Fibroblast of lung (primary cell): ENCODE measurements at places on chromosomes 4 and X.

DNA sequence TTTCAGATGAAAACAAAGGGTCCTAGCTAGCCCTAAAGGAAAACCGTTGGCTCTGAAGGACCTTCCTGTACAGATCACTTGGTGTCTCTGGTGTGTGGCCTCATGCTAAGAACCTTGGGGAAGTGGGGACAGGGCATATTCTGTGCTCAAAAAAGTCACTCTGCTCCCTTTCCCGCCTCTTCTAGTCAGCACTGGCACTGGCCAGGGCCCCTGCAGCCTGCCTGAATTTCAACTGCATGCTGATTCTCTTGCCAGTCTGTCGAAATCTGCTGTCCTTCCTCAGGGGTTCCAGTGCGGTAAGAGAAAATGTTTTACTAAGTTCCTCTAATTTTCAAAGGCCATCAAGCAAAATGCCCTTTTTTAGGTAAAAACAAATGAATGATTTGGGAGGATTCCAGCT is 3.4 kb downstream of the CYBB start:
- DNase-seq: no peak

DNA sequence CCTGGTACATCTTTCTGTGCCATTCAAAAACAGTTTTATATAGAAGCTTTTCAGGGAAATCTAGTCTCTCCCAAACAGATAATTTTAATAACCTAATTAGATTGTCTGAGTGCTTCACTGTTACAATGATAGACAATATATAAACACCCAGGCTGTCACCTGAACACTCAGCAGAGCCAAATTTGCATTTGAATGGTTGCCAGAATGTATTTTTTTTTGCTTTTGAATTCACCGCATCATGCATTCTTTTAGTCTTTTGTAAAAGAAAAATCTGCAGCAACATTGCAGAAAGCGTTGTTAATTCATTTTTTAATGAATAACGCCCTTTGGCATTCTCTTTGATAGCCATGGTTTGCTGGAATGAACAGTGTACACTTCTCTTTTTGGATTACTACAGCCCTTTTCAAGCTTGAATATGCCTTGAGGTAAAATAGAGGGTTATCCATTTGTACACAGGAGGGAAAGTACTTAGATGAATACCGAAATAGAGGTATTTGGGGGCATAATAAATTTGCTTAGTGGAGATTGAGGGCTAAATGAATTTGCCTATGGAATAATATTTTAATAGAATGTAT is 175.0 kb upstream of the EPHA5 start:
- peak; percentile 10 for DNase-seq

GRCh38 chr4:83556816-83557215 is 20.9 kb downstream of the GPAT3 start:
- DNase-seq: no peak

DNA sequence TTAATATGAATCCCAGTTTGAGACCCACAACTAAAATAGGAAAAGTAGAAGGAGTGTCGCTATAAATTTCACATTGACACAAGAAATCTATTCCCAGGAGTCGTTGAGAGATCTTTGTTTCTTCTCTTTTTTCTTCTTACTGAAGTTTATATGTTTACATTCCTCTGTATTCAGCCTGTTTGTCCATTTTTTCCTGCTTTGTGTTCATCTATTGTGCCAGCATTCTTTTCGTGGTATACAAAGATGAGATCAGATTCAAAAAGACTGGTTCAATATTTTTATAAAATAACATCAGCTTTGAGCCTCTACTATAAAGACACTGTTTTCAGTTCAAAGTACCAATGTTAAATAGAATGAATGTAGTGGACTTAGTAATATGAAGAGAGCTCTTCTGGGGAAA is 95.4 kb upstream of the MYOZ2 start:
- peak; percentile 36 for DNase-seq

DNA sequence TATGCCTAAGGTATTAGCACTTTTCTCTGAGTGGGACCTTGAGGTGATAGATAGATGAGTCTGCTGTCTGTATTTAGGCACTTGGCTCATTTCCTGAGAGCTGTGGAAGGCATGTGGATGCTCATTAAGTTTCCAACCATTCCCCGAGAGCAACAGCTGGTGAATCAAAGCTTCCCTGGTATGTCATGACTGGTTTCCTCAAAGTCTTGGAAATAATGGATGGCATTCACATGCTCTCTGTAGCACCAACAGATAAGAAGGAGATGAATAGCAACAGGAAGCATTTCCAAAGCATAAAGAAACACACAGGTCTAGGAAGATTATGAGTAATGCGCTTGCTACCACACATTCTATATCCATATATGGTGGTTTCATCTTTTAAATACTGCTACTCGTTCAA is 118.3 kb upstream of the ETNPPL start:
- peak; percentile 99 for DNase-seq

- DNase-seq: no peak
Measured at GRCh38 chr4:7642741-7643458, 208.2 kb upstream of the PSAPL1 start.

DNA sequence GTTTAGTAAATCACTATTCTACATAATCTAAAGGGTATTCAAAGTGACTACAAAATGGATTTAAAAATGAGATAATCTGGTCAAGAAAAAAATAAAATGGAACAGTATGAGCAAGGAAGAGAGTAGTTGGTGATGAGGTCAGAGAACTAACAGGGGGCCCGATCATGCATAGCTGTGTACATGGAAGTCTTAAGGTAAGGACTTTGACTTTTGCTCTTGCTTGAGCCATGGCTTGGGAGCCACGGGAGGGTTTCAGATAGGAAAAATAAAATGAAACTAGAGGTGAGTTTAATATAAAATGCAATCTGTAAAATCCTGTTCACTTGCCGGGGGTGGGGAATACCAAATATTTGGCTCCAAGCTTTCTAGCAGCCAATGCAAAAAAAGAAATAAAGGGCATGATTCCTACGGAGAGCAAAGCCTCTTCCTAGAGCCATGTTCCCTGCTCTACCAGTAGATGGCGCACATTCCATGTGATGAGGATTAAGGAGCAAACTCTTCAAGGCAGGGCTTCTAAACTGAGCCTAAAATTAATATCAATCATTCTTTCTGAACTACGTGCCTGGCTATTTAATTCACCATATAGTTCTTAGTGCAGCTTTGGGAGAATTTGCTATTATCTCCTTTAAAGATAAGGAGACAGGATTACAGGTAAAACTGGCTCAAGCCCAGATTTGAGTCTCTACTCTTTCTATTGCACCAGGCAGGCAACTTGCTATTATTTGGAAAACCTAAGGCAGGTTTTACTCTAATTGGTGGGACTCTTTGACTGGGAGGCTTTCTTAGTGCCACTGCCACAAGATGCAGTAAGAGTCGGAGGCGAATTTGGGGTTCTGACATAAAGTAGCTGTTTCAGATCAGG is 6.8 kb upstream of the CLCN5 start:
- peak; percentile 35 for DNase-seq

DNA sequence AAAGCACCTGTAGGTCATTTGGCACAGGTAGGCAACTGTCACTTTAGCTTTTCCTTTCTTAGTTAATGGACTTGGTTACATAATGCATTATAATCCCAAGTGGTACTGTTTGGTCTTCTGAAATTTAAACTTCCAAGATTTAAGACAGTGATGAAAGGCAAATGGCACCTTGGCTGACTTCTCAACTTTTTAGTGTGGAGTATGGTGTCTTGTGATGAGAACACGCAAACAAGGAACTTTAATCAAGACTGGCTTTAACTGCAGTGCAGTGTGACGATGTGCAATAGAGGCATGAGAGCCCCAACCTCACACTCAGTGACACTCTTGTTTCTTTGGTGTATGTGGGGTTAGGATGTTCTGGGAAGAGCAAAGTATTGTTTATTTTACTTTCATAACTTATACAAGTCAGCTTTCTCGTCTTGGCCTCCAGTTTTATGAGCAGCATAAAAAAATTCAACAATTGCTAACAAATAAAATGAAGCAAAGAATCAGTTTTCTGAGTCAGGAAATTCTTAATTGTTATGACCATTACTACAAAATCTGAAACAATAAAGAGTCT is 171.9 kb downstream of the MAD2L1 start:
- peak; percentile 40 for DNase-seq

GRCh38 chr4:177064729-177065394 is 244.8 kb upstream of the NEIL3 start:
- DNase-seq: no peak

DNA sequence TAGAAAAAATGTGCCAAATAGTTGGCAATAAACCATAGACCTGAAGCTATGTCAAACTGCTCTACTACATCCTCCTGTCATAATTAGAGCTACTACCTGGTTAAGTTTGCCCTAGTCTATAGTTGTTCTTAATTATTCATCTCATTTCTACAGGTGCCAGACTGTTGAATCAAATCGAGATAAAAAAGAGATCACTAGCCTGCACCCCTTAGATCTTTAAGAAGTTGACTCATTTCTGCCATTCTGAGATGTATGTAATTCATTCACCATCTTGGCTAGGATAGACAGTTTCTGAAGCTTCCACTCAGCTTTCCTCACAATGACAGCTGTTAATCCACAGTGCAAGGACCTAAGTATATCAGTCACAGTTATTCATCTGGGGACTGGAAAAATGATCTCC is 452.1 kb upstream of the BOD1L1 start:
- no peak for DNase-seq

- no peak for DNase-seq
Measured at GRCh38 chrX:129512409-129512808, 10.9 kb downstream of the SMARCA1 start.

GRCh38 chrX:39822133-39822748 is 275.5 kb downstream of the BCOR start:
- no peak for DNase-seq

DNA sequence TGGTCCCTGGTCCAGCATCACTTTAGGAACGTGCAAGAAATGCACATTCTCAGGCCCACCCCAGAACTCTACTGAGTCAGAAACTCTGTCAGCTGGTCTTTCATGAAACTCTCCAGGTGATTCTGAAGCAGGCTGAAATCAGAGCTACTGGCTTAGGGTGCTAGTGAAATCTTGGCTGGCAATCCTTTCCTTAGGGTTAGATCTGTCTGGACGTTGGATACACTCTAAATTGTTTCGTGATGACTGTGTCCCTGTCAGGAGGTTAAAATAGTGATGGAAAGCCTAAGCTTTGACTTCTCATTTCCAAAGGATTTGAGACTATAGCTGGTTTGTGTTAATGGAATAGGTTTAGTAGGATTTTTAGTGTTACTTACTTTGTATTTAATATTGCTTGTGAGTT is 99.1 kb downstream of the ARHGAP10 start:
- DNase-seq: peak; percentile 74

- peak; percentile 73 for DNase-seq
Measured at GRCh38 chrX:40245488-40246071, 147.8 kb upstream of the BCOR start.

DNA sequence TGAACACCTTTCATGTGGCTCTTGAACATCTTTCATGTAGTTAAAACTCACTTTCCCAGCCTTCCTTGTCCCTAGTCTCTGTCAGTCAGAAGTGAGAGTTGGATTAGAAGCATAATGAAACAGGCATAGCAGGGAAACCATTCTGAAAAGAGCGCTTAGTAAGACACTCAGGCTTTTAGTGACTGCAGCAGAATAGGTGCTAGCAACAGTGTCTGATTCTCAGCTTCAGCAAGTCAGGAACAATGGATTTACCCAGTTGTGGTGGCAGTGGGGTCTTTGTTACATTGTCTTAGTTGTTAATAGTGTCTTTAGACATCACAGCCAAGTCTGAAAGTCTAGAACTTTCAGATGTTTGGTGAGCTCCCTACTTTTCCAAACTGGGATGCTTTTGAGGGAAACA is 177.1 kb upstream of the PCDH7 start:
- DNase-seq: no peak

GRCh38 chrX:367866-368265 is 18.8 kb downstream of the PPP2R3B start:
- no peak for DNase-seq

DNA sequence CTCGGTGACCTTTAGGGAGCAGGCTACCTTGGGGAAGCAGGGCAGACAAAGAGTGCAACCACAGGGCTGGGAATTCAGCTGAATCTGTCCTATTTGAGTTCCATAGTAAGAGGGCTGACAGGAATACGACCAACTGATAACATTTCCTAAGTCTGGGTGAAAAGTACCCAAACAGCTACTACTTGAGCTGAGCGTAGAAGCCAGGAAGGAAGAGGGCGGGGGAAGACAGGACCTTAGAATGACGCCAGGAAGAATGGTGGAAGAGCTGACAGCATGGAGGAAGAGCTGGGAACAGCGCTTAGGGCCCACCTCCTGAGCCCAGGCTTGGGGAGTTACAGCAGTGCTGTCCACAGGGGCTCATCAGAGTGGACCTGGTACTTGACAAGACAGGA is 14.4 kb downstream of the MECP2 start:
- DNase-seq: no peak

DNA sequence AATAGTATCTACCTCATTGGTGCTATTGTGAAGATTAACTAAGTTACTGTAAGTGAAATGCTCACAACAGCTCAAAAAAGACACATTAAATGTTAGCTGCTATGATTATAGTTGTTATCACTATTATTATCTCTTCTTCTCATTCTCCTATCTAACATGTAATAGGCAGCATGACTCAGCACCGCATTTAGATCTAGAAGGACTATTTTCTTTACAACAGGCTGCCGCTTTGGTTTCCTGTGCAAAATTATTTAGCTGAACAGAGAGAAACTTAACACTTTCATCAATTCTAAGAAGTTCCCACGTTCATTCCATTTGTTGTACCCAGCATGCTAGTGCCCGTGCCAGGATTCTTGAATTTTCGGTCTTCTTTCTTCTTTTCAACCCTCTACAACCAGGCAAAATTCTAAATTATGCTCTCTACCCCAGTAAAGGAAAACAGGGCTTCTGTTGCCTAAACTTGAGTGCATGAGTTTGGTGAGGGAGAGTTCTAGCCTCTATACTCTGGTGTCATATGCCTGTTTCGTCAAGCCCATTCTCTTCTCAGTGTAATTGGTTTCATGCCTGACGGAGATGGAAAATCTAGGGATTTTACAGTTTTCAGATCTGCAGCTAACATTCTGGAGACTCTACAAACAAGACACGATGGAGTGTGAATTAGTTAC is 378.9 kb downstream of the PPP1R2C start:
- DNase-seq: no peak

- DNase-seq: peak; percentile 57
Measured at GRCh38 chr4:94457692-94458106, 6.0 kb downstream of the PDLIM5 start.

GRCh38 chr4:38306482-38307071 is 346.4 kb downstream of the PTTG2 start:
- DNase-seq: no peak

DNA sequence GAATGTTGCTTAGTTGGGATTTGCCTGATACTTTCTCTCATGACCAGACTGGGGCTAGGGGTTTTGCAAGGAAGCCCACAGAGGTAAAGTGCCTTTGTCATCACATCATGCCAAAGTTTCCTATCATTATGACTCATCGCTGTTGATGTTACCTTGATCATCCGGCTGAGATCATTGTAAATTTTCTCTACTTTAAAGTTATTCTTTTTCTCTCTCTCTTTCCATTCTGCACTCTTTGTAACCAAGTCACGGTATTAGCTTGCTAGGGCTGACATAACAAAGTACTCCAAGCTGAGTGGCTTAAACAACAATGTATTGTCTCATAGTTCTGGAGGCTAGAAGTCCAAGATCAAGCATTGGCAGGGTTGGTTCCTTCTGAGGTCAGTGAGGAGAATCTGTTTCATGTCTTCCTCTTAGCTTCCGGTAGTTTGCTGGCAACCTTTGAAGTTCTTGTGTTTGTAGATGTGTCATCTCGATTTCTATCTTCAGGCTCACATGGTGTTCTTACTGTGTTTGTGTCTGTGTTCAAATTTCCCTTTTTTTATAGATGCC is 113.0 kb downstream of the DTHD1 start:
- no peak for DNase-seq
